Stimulated activated naive CD8-positive, alpha-beta T cell treated with anti-CD3 and anti-CD28 coated beads, Interleukin-15, amount 100 ng/mL, for 72 hours (primary cell): ENCODE measurements at places on chromosomes 11 and 22.

DNA sequence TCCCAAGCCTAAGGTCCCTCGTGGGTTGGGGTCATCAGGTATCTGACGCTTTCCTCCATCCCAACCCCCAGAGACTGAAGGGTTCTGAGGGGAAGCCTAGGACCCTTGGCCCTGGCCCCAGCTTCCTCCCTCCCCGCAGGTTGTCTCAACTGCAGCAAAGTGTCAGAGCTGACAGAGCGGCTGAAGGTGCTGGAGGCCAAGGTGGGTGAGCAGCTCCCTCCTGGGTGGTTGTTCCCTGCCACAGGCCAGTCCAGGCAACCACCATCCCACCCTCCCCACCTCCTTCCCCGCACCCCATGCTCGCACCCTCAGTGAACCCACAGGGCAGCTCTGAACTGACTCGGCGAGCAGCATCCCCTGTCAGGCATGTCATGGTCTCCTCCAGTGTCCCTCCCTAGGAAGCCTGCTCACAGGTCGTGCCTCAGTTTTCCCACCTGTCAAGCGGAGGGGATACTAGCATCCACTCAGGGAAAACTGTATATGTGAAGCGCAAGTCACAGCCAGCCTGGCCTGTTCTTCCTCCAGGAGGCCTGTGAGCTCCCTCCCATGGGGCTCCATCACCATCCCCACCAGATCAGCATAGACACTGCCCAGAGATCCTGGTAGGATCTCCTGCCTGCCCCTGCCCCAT, 20.8 kb downstream of the EMID1 start:
- no peak for DNase-seq

DNA sequence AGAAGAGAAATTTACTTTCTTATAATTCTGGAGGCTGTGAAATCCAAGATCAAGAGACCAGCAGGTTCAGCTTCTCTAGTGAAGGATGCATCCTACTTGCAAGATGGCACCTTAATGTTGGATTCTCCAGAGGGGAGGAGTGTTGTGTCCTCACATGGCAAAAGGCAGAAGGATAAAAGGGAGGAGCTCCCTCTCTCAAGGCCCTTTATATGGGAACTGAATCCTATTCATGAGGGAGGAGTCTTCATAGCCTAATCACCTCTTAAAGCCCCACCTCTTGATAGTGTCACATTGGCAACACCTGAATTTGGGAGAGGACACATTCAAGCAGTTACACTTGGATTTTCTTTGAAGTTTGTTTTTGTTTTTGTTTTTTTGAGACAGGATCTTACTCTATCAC, 79.5 kb downstream of the SLC36A4 start:
- no peak for DNase-seq

DNA sequence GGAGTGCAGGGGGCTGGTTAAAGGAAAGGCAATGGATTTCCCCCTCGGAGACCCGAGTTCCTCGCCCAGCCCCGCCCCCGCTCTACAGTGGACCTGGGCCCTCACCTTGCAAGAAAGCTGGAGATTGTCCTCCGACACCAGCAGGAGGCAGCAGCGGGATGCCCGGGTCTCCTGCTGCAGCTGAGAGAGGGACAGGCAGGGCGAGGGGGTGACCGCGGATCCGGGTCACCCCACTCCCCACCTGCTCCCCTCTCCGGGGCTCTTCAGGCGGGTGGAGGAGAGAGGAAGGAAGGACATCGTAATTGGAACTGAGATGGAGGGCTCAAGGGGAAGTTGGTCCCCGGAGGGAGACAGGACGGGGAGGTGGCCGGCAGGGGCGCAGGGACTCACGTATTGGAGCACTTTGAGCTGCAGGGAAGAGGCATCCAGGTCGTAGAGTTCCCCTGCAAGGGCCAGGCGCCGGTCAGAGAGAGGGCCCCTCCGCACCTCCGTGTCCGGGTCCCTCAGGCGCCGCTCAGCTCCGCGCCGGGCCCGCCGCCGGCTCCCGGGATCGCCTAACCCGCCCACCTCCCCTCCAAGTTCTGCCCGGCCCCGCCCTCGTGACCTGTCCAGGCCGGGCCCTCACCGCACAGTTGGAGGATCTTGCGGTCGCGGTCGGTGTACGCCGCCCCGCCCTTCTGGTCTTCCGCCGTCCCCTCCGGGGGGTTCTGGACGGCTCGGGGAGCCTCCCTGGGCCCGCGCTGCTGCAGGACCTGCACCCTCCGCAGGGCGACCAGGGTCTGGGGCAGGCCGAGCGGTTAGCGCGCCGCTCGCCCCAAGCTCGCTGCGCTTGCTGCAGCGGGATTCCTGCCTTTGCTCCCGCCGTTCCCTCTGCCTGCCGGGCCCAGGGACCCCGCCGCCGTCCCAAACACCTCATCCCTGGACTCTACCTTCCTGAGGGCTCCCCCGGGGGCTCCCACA, 84.1 kb downstream of the PDE2A start:
- DNase-seq, result peak; percentile 61

- DNase-seq, result no peak
These were observed 64.7 kb downstream of the KCNQ1 start for GRCh38 chr11:2509481-2510001.

GRCh38 chr22:50190941-50191741, 5.4 kb downstream of the TRABD start:
- DNase-seq, result peak; percentile 75

- no peak for DNase-seq
These were observed 16.9 kb downstream of the CSF2RB start for GRCh38 chr22:36930041-36930935.

DNA sequence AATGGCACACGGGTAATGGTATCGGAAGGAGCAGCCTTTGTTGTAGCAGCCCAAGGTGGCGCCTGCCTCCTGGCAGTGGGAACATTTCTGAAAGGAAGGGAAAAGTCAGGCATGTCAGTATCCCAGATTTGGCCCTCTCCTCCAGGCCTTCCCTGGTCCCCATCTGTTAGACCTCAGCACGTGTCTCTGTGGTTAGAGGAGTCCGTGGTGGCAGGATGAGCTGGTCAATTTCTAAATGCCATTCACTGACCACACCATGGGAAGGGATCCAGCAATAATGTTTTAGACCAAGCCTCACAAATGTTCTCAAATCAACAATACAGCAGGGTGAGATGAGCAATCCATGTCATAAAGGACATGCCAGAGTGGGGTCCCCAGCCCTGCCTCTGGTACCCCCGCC, 49.0 kb upstream of the CYP2D6 start:
- DNase-seq, result no peak

- DNase-seq, result no peak
These were observed 17.7 kb downstream of the DNAJC24 start for GRCh38 chr11:31387379-31387778.

GRCh38 chr11:95247883-95248282, 16.9 kb upstream of the SESN3 start:
- no peak for DNase-seq

- no peak for DNase-seq
These were observed 907 bp downstream of the SERPINH1 start for GRCh38 chr11:75562836-75563484.
